ENCODE measurements at places on chromosomes 1 and 21.

DNA sequence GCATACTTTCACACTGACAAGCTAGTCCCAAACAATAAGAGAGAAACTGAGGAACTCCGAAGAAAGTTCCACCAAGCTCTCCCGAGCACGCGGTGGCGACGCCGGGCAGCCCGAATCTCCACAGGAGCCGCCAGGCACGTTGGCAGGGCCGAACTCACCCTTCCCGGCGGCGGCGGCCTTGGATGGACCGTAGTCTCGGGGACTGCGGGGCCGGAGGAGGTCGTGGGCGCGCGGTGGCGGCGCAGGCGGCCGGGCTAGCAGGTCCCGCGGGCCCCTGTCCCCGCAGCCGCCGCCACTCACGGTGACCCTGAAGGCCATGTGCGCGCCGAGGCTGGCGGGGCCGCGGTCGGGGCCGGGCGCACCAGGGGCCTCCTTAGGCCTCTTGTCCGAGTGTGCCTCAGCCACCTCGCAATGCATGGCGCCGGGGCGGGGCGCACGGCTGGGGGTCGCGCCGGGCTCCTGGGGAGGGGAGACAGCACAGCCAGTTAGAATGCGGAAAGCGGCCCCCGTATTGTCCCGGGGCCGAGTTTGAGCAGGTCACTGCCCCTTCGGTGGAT lies 1.2 kb downstream of the GLIS1 start:
- no peak for DNase-seq

- no peak for DNase-seq
Observed at GRCh38 chr1:194809215-194809614, 1622.8 kb upstream of the B3GALT2 start.

- DNase-seq = no peak
Observed at GRCh38 chr1:14094611-14095400, 394.8 kb downstream of the PRDM2 start.

DNA sequence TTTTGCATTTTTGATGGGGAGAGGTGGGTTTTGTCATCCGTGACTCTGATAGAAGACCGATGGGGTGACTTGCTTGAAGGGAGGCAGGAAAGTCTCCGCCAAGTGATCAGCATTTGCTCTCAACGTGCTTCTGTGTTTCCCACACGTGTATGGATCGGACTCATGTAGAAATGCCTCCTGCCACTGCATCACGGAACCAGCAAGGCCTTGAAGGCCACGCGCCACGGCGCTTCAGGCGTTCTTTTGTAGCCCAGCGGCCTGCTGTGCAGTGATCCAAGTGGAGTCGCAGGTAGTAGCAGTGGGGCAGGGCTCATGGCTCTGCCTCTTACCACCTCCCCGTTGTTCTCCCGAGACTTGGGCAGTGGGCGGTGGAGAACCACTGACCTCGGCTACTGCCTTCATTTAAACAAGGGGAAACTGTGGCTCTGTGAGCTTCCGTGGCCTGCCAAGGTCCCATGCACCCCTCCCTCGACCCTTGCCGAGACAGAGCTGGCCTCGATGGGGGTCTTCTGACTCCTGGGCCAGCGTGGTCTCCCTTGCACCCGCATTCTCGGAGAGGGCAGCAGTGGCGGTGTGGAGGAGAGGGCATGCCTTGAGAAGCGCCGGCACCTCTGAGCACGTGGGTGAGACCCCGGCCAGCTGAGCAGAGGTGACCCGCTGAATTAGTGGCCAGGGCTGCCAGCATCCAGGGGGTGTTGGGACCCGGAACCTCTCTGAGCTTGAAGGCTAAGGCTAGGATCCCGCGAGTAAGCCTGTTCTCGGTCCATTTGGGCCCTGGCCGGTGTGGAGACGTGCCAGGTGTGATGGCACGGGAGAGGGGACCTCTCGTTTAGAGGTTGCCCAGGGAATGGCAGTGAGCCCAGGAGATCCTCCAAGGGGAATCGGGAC lies 46.1 kb upstream of the ABCG1 start:
- DNase-seq = peak; percentile 25

DNA sequence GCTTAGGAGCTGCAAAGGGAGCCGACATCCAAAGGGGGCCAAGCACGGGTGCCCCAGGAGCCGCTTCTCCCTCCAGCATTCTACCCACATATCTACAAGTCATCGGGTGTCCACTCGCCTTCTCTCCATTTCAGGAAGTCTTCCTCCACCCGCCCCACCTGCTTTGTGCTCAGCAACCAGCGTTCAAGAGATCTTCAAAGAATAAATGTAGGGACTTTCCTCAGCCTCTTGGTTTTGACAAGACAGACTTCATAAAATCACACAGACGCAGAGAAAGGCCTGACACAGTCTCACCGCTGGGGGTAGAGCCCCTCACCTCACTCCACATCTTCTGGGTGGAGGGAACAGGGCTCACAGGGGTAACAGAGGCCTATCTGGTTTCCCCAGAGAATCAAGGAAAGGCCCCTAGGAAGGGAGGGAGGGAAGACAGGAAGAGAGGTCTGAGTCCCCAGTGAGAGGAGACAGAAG lies 49.5 kb downstream of the SSBP3 start:
- no peak for DNase-seq

GRCh38 chr1:170424346-170424745 lies 107.6 kb upstream of the GORAB start:
- DNase-seq = no peak

DNA sequence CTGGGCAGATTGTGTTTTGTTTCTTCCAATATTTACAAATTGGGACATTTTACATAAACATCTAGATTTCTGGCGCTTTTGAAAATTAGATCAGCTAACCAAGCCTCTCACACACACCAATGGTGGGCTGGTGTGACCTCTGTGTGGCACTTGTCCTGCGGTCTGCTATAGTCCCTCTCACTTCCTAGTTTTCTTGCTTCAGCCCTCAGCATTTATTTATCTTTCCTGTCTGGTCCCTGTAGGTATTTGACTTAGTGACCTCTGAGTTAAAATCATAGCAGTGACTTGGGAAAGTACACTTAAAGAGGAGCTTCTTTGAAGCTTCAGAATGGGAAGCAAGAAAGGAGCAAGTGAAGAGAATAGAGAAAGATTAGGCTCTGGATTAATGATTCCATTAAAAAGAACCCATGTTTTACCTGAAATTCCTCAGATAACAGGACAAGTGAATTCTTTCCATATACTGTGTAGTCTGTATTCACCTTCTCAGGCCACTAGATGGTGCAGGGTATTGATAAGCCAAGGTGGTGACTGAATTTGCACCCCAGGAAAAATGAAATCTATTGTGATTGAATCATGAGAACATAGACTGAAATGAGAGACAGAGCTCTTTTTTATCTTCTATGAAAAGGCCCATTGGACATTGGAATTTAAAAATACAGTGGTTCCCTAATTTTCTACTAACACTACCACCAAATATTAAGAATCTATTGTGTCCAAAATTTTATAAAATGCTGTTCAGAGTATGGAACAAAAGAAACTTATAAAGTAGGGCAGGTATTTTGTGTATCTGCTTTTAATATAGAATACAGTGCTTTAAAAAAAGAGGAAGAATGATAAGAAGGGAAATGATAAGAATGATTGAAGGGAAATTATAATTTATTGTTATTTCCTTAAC lies 7.1 kb upstream of the DIPK1A start:
- no peak for DNase-seq

DNA sequence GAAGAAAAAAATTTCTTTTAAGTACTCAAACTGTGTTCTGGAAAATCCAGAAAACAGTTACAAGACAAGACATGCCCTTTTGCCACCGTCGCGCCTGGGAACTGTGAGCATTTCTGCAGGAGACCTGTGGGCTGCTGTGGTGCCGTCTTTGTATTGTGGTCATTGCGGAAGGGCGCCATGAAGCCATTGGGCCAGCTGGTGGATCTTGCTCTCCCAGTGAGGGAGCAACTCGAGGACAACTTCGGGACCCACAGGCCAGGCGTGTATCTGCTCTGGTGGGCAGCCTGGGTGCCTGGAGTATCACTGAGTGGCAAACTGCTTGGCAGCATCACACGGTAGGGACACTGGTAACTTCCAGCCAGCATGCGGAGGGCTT lies 3.8 kb upstream of the THEMIS2 start:
- DNase-seq = no peak

DNA sequence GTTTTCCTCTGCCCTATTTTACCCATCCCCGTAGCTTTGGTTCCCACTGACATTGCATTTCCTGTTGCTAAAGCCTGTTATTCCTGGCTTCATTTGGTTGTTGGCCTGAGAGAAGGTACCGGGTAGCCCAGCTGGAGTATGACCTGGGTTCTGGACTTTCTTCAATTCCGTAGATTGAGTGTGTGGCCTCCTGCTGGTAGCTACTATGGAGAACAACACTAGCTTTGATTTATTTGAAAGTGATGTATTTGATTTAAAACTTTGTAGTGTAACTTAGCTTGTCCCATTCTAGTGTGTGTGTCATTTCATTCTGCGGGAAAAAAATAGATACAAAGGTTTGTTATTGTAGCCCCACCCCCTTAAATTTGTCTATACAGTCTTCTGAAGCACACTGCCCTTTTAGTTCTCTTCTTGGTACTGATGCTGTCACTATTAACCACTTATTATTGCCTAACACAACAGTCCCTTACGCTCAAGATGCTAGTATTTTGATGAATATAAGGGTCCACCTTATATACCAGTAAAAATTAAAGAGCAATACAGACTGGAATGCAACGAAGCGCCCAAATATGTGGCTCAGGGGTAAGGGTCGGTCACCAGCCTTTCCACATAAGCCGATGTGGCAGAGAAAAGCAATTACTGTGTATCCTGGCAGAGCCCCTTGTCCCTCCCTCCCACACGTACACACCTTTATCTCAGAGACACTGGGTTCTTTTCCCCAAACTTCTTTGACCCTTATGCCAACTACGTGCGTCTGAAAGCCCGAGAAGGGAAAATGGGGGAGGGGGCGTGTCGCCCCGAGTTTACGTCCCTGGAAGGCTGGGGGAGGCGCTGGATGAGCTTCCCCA lies 643 bp upstream of the MOV10 start:
- DNase-seq = no peak

DNA sequence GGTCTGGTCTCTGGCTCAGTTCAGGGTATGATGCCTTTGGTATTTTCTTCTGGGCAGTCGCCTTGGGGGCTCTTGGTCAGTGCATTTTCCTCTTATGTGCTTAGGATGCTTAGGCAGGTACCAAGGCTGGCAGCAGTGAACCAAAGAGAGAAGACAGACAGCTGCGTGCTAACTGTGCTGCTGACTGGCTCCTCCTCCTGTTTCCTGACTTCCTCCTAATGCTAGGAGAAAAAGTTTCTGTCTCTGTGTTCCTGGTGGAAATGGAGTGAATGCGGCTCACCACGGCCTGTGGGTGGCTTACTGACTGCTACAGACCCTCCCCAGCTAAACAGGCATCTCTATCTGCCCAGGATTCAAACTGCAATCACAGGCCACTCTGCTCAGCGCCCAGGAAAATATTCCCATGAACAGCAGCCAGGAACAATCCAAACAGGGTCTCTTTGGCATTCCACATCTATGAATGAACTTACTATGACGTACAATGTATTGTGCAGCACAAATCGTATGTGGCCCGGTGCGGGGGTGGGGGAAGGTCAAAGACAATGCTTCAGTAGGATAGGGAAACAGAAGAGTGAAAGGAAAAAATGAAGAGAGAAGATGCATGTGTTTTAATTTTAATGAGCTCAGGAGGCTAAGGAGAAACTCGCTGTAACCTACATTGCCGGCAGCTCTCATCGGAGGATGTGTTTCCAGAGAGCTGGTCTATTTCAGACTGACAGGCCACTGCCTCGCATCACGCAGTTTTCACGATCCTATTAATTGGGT lies 2.8 kb downstream of the ABCG1 start:
- no peak for DNase-seq

- peak; percentile 13 for DNase-seq
Observed at GRCh38 chr21:44433791-44434567, 21.3 kb upstream of the LRRC3 start.

GRCh38 chr1:6271554-6271953 lies 10.7 kb upstream of the GPR153 start:
- DNase-seq = no peak

GRCh38 chr1:98388441-98388840 lies 273.1 kb upstream of the SNX7 start:
- DNase-seq = no peak

DNA sequence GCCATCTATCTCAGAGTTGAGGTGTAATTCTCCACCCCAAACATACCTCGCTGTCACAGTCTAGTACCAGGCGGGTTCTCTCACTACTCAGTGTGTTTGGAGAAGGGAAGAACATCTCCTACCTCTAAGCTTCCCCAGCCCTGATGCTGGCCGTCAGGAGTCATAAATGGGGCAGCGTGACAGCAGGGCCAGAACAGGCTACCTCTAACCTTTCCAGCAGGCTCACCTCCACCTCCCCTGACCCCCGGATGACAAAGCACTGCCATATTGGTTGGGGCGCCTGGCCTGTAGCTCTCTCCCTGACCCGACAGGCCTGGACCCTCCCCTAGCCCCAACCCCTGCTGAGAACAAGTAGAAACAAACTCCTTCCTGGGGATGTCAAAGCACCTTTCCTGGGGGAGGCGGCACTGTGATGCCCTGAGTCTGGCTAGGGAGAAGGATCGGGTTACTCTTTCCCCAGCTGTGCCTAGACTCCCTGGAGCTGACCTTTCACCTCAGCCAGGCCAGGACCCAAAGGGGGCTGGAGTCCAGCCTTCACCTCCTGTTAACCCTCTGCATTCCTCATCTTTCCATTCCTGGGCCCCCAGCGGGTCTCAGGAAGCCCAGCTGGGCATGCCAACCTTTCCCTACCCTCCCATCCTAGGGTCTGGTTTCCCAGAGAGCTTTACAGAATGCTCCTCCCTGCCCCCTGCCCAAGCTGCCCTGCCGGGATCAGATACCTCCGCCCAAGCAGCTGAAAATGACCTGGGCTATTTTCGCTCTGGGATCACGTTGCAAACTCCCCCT lies 34.2 kb downstream of the AHDC1 start:
- DNase-seq = no peak

GRCh38 chr1:64194168-64195080 lies 9.0 kb upstream of the UBE2U start:
- no peak for DNase-seq

GRCh38 chr1:244460197-244460596 lies 876 bp upstream of the CATSPERE start:
- DNase-seq = peak; percentile 40

- DNase-seq = no peak
Observed at GRCh38 chr1:61124078-61124477, 41.7 kb downstream of the NFIA start.

DNA sequence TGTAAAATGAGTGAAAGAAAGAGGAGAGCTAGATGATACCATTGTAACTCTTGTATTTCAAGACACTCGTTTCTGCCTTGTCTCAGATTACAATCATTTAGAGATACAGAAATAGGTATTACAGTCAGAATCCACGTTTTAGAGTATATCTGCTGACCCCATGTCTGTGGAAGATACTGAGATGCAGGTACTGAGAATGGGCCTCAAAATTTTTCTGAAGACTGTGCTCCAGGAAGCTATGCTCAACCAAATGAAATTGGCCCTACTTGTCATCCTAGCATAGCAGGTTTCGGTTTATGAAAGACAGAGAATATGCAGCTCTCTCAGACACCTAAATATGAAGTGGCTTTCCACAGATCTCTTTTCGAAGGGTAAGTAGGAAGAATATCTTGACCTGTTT lies 6.0 kb upstream of the WARS2 start:
- no peak for DNase-seq

Data from activated CD4-positive, CD25-positive, alpha-beta regulatory T cell treated with anti-CD3 and anti-CD28 coated beads, Interleukin-2, amount 50 U/mL, for 72 hours (primary cell).